ENCODE measurements at places on chromosomes 2 and 18. TPM values are rescaled to one million over a fixed set of nuclear protein-coding genes. Genes with fewer than 3 reads are reported as not detected.

Gene PSD4
- 9.3 TPM for total RNA-seq

Gene GRHL1
- 0.79 TPM for total RNA-seq

Gene FBXO36
- 1.0 TPM for total RNA-seq

Gene PNO1
- 54.0 TPM for total RNA-seq

Gene BUB1
- total RNA-seq = 46.1 TPM

Gene SERPINB11
- not detected for total RNA-seq

Gene EPB41L3
- 0.82 TPM for total RNA-seq

Gene TANC1
- total RNA-seq = 7.3 TPM

Gene MAPRE3
- total RNA-seq = 14.5 TPM

Gene PROC
- total RNA-seq = 3.2 TPM

Gene ANO7
- 2.5 TPM for total RNA-seq

Gene GKN1
- total RNA-seq = 0.73 TPM

Gene FRZB
- total RNA-seq = not detected

Gene DLX2
- 0.99 TPM for total RNA-seq

Gene DPYSL5
- total RNA-seq = 5.9 TPM

Gene POTEI
- 0.01 TPM for total RNA-seq

Gene DSG1
- total RNA-seq = not detected
